Muscle of leg (tissue), 16 donors: ENCODE measurements at places on chromosomes 2 and 18.

DNA sequence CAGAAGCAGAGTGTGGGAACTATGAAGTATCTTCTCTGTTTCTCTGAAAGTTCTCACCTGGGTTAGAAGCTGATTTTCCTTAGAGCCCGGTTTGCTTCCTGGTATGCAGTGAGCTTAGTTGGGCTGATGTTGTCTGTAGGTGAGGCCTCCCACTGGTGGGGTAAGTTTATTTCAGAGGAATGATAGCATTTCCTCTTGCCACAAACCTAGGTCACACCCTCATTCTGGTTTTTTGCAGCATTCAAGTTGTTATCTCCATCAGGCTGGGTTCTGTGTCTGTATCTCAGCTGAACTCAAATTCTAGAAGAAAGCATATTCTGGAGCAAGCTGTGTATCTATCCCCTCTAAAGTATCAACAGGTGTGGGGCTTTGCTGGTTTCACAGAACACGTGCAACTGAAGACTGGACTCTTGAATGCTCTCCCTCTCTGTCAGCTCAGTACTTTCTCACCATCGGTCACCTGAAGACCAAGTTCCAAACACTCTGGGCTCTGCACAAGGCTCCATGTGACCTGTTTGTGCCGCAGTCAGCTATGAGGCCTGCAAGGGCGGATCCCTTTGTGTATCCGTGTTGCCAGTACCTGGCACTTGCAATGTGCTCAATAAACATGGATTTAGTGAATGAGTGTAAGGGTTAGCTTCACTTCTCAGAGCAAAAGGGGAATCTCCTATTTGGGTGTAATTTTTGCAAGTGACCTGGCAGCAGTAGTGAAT, 49.5 kb upstream of the MBOAT2 start:
- H3K27me3 ChIP-seq, result no peaks in the 10 kb centered on the region
- H3K36me3 ChIP-seq, result no peaks in the 10 kb centered on the region
- H3K4me1 ChIP-seq, result peaks cover 7% of the 10 kb centered on the region
- H3K27ac ChIP-seq, result no peak overlapping the region

- H3K4me3 ChIP-seq, result no peak overlapping the region
- peaks cover 2% of the 10 kb centered on the region for H3K27me3 ChIP-seq
- H3K4me1 ChIP-seq, result peaks cover 14% of the 10 kb centered on the region
- no peaks in the 10 kb centered on the region for H3K36me3 ChIP-seq
- DNase-seq, result no peak
- H3K27ac ChIP-seq, result no peak overlapping the region
These were observed 5.4 kb upstream of the HPCAL1 start for GRCh38 chr2:10297191-10297830.

DNA sequence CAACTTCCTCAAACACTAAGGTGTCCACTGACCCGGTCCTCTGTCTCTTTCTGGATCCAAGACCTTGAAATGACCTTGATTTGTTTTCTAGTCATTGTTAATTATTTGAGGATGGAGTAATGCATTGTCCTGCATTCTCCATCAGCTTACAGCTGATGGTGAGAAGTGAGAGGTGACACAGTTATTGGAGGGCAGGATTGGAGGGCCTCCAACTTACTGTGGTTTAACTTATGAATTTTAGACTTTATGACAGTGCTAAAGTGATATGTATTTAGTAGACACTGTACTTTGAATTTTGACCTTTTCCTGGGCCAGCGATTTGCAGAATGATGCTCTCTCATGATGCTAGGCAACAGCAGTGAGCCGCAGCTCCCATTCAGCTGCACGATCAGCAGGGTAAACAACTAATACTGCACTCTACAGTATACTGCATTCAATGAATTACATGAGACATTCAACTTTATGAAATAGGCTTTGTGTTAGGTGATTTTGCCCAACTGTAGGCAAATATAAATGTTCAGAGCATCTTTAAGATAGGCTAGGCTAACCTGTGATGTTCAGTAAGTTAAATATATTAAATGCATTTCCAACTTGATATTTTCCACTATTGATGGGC, 200.0 kb upstream of the MEX3C start:
- no peaks in the 10 kb centered on the region for H3K4me1 ChIP-seq
- no peaks in the 10 kb centered on the region for H3K36me3 ChIP-seq
- H3K27me3 ChIP-seq, result no peaks in the 10 kb centered on the region
- H3K4me3 ChIP-seq, result no peak overlapping the region
- DNase-seq, result no peak
- no peak overlapping the region for H3K27ac ChIP-seq

DNA sequence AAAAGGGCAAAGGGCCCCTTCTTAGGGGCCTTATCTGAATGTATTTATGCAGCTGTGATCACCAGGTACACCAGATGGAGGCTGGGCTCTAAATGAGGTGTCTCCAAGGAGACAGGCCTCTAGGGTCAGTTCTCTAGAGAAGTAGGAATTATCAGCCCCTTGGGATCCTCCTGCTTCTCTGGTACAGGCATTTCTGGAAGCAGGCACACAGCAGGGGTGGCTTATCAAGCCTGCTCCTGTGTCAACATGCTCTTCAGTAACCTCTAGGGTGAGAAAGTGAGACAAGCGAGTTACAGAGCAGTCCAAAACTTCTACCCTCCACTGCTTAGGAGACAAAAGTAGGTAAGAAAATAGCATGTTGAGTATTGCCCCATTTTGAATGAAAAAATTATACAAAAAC, 13.8 kb downstream of the TPGS2 start:
- no peak overlapping the region for H3K27ac ChIP-seq
- peaks cover 40% of the 10 kb centered on the region for H3K36me3 ChIP-seq
- DNase-seq, result no peak
- no peaks in the 10 kb centered on the region for H3K27me3 ChIP-seq
- H3K4me1 ChIP-seq, result no peaks in the 10 kb centered on the region
